ENCODE measurements at places on chromosomes 1 and 21. TPM values are rescaled to one million over a fixed set of nuclear protein-coding genes. Genes with fewer than 3 reads are reported as not detected.

KRTAP22-2 gene
- not detected for total RNA-seq

- no peak for DNase-seq
These were observed 1.5 kb downstream of the AHCYL1 start for GRCh38 chr1:109986054-109986444.

GRCh38 chr1:107538502-107538901 is 397.7 kb downstream of the NTNG1 start:
- no peak for DNase-seq

GRCh38 chr21:16418226-16418625 is 688.4 kb downstream of the USP25 start:
- DNase-seq: no peak

- DNase-seq: no peak
These were observed 84.3 kb downstream of the KCNK2 start for GRCh38 chr1:215166886-215167285.

DNA sequence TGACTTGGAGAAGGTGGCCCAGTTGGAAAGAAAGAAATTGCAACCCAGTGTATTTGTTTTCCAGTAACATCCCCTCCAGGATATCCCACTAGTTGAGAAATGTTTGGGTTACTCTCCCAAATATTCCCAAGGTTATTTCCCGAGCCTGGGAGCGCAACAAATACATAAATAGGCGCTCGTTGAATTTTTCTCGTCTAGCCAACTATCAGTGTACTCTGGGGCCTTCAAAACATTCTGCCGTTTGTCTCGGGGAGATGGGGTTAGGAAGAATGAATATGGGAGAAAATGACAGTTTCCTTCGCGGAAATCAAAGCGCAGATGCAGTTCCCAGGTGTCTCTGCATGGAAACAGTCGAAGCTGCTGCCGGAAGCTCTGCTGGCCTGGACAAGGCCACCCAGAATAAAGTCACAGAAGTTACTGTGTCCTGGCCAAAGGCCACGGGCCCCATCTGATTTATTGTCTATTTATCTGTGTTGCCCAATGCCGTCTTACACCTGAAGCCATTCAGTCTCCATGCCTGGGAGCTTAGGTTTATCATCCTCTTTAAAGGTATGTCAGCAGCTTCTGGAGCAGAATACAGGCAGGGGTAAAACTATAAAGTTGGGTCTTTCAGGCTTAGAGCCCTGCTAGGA is 1.0 kb downstream of the C1orf115 start:
- no peak for DNase-seq

DNA sequence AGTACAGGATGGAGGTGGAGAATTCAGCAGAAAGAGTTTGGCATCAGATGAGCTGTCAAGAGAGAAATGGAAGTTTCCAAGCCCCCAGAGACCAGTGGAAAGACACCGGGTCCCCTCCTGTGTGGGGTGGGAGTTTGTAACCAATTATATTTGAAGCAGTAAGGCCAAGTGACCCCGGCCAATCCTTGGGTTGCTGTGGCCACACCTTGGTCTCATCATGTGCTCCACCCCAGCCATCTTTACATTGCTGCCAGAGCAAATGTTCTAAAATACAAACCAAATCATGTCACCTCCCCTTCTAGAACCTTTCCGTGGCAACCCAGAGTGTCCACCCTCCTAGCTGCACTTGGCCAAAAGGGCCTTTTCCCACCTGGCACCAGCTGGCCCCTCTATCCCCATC is 86.1 kb downstream of the KCNN3 start:
- no peak for DNase-seq

DNA sequence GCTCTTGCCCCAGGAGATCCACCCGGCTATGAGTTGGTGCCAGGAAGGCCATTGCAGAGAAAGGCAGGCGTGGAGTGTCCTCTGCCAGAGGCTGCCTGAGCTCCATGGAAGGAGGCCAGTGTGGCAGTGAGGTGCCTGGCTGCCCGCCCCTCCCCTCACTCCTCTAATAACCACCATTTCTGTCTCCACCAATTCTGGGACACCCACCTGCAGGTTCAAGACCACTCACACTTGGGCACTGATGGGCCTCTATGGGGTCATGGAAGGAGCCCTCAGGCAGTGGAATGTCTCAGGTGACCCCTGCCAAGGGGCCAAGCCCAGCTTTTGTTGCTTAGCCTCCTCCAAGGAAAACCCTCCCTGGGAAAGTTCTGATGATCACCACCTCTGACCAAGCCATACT is 731.6 kb downstream of the MATN1 start:
- no peak for DNase-seq

Data from frontal cortex (tissue), 4 donors.